Left ventricle myocardium inferior (tissue), 1 donor: ENCODE measurements at places on chromosomes 5 and 9. TPM values are rescaled to one million over a fixed set of nuclear protein-coding genes. Genes with fewer than 3 reads are reported as not detected.

TMEM252 gene
- not detected for total RNA-seq

IL13 gene
- not detected for total RNA-seq

- H3K27me3 ChIP-seq: no peaks in the 10 kb centered on the region
- DNase-seq: no peak
- no peaks in the 10 kb centered on the region for H3K36me3 ChIP-seq
- peak overlapping the region; percentile 84 for H3K27ac ChIP-seq
- H3K4me3 ChIP-seq: peak overlapping the region; percentile 64
Measured at GRCh38 chr5:66960369-66961137, 236.0 kb downstream of the CD180 start.

DNA sequence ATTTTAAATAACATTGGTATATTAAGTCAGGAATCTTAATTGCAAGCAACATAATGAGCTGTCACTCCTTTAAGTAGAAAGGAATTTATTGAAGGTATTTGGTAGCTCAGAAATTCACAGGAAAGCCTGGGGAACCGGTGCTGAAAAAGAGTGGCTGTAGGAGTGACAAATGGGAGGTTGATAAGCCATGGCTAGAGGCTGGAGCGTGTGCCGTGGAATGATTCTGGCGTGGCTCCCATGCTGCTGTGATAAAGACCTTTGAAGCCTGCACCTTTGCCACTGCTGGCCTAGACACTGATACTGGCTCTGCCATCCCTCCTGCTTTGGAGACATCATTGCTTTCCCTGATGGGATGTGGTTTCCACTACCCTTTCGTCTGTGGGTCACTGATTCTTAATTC, 65.7 kb upstream of the ATG10 start:
- H3K27me3 ChIP-seq: no peaks in the 10 kb centered on the region
- peaks cover 11% of the 10 kb centered on the region for H3K4me1 ChIP-seq
- peak; percentile 21 for DNase-seq
- H3K27ac ChIP-seq: no peak overlapping the region
- H3K36me3 ChIP-seq: no peaks in the 10 kb centered on the region

DNA sequence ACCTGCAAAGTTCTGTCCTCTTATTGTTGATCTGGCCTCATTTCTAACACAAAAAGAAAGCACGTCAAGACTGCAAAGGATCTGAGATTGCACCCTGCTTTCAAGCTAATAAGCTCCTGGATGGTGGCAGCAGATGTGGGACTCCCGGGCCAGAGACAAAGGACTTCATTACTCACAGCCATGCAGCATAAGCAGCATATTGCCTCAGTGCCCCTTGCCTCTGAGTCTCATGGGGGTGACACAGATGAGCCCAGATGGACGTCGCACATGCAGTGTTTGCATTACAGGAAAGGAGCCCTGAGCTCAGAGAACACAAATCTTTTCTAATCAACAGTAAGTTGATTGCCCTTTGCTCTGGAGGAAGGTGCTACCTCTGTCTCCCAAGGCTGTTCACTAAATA, 105.0 kb downstream of the SLC28A3 start:
- no peak for DNase-seq
- H3K4me1 ChIP-seq: peaks cover 8% of the 10 kb centered on the region
- no peak overlapping the region for H3K27ac ChIP-seq
- no peak overlapping the region for H3K4me3 ChIP-seq
- no peaks in the 10 kb centered on the region for H3K27me3 ChIP-seq

GRCh38 chr5:50300878-50301277, 140.2 kb downstream of the EMB start:
- H3K27ac ChIP-seq: no peak overlapping the region
- H3K27me3 ChIP-seq: no peaks in the 10 kb centered on the region
- DNase-seq: no peak
- no peak overlapping the region for H3K4me3 ChIP-seq
- no peaks in the 10 kb centered on the region for H3K4me1 ChIP-seq

DNA sequence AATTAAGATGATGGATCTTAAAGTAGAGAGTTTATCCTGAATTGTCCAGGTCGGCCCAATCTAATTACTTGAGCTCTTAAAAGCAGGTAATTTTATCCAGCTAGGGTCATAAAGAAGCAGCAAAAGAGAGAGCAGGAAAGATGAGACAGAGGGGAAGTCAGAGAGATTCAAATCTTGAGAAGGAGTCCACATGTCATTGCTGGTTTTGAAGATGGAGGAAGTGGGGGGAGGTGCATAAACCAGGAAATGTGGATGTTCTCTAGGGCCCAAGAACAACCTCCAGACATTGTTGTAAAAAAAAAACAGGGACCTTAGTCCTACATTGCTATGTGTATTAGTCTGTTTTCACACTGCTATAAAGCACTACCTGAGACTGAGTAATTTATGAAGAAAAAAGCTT, 66.4 kb downstream of the SLCO4C1 start:
- no peaks in the 10 kb centered on the region for H3K27me3 ChIP-seq
- no peaks in the 10 kb centered on the region for H3K36me3 ChIP-seq
- no peaks in the 10 kb centered on the region for H3K4me1 ChIP-seq
- no peak overlapping the region for H3K4me3 ChIP-seq

PRR16 gene
- 15.3 TPM for total RNA-seq

DNA sequence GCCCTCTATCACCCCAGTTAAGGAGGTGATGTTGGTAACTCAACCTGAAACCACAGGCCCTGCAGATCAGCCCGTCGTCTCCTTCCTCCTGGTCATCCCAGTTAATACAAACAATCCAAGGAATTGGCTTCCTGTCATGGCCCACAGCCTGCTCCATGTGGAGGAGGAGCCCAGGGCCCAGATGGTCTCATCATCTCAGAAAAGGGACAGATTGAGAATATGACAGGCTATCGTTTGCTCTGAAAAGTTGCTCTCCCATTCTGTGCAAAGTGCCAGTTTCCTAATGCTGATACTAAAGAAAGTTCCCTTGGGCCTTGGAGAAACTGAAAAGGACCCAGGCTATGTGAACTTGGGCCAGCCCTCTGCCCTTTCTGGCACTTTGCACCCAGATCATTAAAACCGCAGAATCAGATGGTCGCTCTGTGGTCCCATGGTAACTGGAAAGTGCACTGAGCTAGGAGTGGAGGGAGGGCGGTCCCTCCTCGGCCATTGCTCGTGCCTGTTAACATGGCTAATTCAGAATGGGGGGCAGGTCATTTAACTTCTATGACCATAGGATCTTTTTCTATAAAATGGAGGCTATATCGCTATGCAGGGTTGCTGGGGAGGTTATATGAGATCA, 675 bp upstream of the SPAAR start:
- peak; percentile 59 for DNase-seq
- peak overlapping the region; percentile 98 for H3K27ac ChIP-seq

DNA sequence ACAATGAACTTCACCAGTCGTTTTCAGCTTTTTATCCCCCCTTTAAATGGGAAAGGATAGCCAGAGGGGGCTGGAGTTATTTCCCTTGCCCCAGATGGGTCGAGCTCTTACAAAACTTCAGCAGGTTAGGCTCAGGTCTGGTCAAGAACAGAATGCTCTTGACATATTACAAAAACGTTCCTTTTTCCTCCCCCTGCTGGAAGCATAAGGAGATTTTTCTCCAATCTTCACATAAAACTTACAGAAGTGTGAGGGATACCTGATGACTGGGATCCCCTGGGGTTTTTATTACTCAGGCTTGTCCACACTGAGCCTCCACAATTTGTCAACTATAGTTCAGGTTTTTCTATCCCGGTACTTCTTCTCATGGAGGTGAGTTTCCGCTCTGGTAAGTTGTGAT, 60.8 kb downstream of the CSF2 start:
- no peaks in the 10 kb centered on the region for H3K27me3 ChIP-seq
- no peaks in the 10 kb centered on the region for H3K4me1 ChIP-seq
- H3K27ac ChIP-seq: no peak overlapping the region
